Smooth muscle cell of the umbilical artery (primary cell): ENCODE measurements at places on chromosomes 5 and 9. TPM values are rescaled to one million over a fixed set of nuclear protein-coding genes. Genes with fewer than 3 reads are reported as not detected.

The INPP5E gene
- total RNA-seq = 3.9 and 10.7 TPM in 2 replicates

The MEGF10 gene
- 0.14 TPM in 1 of 2 replicates, not detected in the other for total RNA-seq

The MAN2A1 gene
- total RNA-seq = 124 and 134 TPM in 2 replicates

The NEUROG1 gene
- not detected in 2 replicates for total RNA-seq

The GKAP1 gene
- 0.55 and 0.59 TPM in 2 replicates for total RNA-seq

The BTNL9 gene
- not detected in 2 replicates for total RNA-seq

The ARHGEF39 gene
- 0.30 and 0.92 TPM in 2 replicates for total RNA-seq

The RNF130 gene
- 26.4 and 30.9 TPM in 2 replicates for total RNA-seq

The SGCD gene
- 12.7 and 31.2 TPM in 2 replicates for total RNA-seq

The LRRC19 gene
- total RNA-seq = not detected in 2 replicates

The SH2D3C gene
- total RNA-seq = 0.18 and 0.30 TPM in 2 replicates

The CPEB4 gene
- 25.2 and 26.6 TPM in 2 replicates for total RNA-seq

The PHF24 gene
- 0.05 and 0.30 TPM in 2 replicates for total RNA-seq

The CCIN gene
- total RNA-seq = 2.7 and 4.8 TPM in 2 replicates

The ZNF346 gene
- 12.8 and 15.8 TPM in 2 replicates for total RNA-seq

The CLIC3 gene
- 2.5 and 3.3 TPM in 2 replicates for total RNA-seq

The PCDHA8 gene
- total RNA-seq = under 0.01 and 0.23 TPM in 2 replicates

The HEMGN gene
- total RNA-seq = not detected in 2 replicates

The ALDH1A1 gene
- 141 and 164 TPM in 2 replicates for total RNA-seq

The SPDL1 gene
- total RNA-seq = 27.0 and 41.2 TPM in 2 replicates

The FAM169A gene
- total RNA-seq = under 0.01 and 0.74 TPM in 2 replicates

The KCNMB1 gene
- total RNA-seq = 0.05 TPM in 1 of 2 replicates, not detected in the other

The TRAF1 gene
- 2.1 and 3.1 TPM in 2 replicates for total RNA-seq

The PPP3R2 gene
- not detected in 2 replicates for total RNA-seq

The FCN1 gene
- total RNA-seq = not detected in 2 replicates

The DHFR gene
- total RNA-seq = 8.0 and 14.8 TPM in 2 replicates

The TICAM2 gene
- total RNA-seq = 5.0 and 5.6 TPM in 2 replicates

The PCDHGB4 gene
- 25.5 and 27.3 TPM in 2 replicates for total RNA-seq

The CCL21 gene
- not detected in 2 replicates for total RNA-seq

The LCN2 gene
- not detected in 2 replicates for total RNA-seq

The TSLP gene
- total RNA-seq = 0.42 and 0.89 TPM in 2 replicates

The PTPRD gene
- total RNA-seq = 14.6 and 34.7 TPM in 2 replicates
